Activated CD8-positive, alpha-beta memory T cell treated with anti-CD3 and anti-CD28 coated beads for 1 hour (primary cell): ENCODE measurements at places on chromosomes 3 and 15.

DNA sequence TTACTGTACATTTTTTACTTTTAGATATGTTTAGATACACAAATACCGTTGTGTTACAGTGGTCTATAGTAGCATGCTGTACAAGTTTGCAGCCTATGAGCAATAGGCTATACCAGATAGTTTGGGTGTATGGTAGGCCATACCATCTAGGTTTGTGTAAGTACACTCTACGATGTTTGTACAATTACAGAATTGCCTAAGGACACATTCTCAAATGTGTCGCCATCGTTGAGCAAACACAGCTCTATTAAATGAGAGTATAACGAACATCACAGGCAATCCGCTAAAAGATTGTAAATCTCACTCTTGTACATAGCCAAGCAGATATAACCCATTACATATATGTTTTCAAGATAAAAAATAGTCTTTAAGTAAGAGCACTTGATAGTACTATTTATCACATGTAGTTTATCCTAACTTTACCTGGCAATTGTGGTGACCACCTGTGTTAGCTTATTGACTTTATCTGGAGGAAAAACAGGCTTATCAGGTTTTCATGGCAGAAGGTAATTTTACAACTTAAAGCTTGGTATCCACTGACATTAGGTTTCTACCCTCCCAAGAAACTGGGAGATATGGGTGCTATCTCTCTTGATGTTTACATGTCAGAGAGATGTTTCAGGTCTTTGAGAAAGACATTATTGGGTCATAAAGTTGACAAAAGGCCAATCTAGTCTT is 898.7 kb downstream of the NSUN3 start:
- DNase-seq, result no peak

- DNase-seq, result no peak
Measured at GRCh38 chr15:22989576-22990477, 9.7 kb upstream of the CYFIP1 start.

GRCh38 chr15:74976159-74976558 is 19.2 kb upstream of the SCAMP5 start:
- no peak for DNase-seq

DNA sequence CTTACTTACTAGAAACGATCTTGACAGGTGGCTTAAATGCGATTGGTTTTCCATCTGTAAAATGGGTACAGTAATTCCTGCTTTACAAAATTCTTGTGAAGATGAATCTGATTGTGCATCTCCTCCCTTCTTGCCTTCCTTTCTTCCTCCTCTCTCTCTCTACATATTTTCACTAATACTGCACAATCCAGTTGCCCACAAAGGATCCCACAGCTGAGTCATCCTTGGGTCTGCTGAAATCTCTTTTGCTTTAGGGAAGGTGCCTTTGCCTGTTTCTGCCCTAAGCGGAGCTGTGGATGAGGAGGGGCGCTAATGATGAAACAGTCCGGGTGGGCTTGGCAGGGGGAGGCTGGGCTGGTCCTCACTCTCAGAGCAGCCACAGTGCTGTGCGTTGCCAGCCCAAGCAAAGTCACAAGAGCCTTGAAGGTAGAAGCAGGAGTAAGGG is 46.1 kb downstream of the AMOTL2 start:
- DNase-seq, result no peak

- no peak for DNase-seq
Measured at GRCh38 chr3:44021651-44022594, 219.8 kb upstream of the TOPAZ1 start.

DNA sequence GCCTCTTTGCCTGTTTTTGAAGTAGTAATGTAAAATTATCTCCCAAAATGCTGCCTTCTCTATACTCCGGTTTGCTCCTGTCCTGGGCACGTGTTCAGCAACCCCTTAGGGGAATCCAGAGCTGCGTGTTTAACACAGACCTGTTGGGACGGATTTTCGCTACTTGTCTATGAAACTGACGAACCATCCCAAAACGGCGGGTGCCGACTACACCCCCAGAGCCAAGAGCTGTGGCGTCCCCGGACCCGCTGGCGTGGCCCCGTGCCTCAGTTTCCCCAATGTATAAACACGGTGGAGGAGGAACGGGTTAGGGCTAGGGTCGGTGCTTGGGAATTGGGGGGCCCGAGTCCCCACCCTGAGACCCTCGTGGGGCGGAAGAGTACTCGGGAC is 473 bp downstream of the FHIT start:
- no peak for DNase-seq

DNA sequence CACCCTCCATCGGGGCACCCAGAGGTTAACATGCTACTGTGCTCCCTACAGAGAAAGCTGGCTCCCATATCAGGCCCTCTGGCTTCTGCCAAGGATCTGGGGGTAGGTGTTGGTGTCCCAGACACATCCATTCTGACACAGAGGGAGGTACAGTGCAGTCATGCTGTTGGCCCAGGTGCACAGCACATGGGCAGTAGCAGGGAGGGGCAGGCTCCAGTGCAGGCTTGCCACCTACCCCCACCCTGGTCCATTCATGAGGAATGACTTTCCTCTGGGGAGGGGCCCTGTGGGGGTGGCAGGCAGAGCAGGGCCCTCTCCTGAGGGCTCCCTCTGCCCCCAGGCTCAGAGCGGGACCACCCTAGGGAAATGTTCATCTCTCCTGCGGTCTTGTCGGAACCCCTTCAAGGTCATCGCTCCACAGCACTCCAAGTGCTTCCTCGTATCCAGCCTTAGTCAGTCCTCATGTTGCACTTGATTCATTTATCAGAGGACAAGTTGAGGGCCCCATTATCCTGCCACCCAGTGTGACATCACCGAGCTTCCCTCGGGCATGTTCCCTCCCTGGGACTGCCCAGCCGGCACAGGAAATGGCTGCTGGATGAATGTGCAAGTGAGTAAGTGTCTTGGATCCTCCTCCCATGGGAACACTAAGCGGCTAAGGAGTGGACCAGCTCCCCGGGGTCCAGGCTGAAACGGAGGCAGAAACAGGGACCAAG is 10.0 kb downstream of the DUSP7 start:
- no peak for DNase-seq

DNA sequence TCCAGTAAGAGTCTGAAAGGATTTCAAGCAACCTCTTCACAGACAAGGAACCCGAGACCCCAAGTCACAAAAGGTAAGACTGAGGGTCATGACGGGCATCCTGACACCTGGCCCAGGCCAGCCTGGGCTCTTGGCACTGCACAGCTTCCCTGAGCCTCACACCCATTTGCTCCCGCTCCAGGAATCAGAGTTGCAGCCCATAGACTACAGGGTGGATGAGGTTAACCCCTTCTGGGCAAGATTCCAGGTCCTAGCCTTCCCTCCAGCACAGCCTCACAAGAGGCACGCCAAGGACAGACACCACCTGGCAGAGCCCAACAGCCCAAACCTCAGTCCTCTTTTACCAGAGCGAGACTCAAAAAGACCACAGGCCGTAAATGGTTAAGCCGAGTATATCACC is 36.2 kb downstream of the RBPMS2 start:
- DNase-seq, result no peak

GRCh38 chr15:23616536-23616935 is 31.1 kb downstream of the MAGEL2 start:
- no peak for DNase-seq

DNA sequence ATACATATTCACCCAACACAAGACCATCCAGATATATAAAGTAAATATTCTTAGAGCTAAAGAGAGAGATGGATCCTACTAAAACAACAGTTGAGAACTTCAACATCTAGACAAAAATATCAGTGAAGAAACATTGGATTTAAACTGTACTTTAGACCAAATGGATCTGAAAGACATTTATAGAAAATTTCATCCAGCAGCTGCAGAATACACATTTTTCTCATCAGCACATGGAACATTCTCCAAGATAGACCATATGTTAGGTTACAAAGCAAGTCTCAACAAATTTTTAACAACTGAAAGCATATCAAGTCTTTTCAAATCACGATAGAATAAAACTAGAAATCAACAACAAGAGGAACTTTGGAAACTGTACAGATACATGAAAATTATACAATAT is 369.0 kb upstream of the CCDC54 start:
- no peak for DNase-seq

GRCh38 chr3:142725357-142725739 is 1.5 kb downstream of the TRPC1 start:
- no peak for DNase-seq

GRCh38 chr15:51838270-51838669 is 8.8 kb downstream of the TMOD3 start:
- DNase-seq, result no peak

- DNase-seq, result no peak
Measured at GRCh38 chr15:96345560-96346399, 15.3 kb downstream of the NR2F2 start.

GRCh38 chr3:197343656-197344408 is 45.4 kb upstream of the DLG1 start:
- DNase-seq, result no peak

GRCh38 chr3:98778383-98778782 is 15.2 kb downstream of the ST3GAL6 start:
- DNase-seq, result no peak

GRCh38 chr3:106251160-106251892 is 382.5 kb upstream of the CBLB start:
- DNase-seq, result no peak
